ENCODE measurements at places on chromosomes 12 and 14.

DNA sequence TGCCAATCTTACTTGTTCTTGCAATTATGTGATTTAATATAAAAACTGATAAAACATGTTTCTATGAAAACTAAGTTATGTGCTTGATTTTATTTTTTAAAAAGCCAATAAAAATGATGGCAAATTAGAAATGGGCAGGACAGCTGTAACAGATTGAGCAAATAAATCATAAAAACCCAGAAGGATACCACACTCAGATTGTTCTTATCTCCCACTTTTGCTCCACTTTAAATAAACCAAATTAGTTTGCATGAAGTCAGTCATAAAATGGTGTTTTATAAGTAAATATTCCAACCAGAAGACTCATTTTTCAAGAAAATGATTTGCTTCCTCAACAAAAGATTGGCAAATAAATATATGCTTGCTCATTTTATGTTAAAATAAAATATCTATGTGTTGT, 307.9 kb upstream of the G2E3 start:
- no peak for DNase-seq

- DNase-seq: no peak
Measured at GRCh38 chr12:75877763-75878621, 153.6 kb downstream of the PHLDA1 start.

DNA sequence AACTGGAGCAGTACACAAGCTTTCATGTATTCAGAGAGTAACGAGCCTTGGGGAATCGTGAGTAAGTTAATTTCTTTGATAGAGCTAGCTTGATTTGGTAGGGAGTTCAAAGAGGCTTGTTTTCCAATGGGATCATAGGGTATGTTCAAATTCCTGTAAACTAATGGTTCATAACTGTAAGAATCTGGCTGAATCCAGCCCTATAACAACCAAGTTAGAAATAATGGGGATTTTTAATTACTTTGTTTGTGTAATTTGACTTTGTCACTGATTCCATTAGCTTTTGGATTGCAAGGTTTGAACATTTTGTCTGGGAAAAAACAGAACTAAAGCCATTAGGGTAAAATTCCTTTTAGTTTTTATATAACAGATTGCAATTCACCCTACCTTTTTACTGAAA, 94.0 kb downstream of the WNK1 start:
- DNase-seq: no peak

DNA sequence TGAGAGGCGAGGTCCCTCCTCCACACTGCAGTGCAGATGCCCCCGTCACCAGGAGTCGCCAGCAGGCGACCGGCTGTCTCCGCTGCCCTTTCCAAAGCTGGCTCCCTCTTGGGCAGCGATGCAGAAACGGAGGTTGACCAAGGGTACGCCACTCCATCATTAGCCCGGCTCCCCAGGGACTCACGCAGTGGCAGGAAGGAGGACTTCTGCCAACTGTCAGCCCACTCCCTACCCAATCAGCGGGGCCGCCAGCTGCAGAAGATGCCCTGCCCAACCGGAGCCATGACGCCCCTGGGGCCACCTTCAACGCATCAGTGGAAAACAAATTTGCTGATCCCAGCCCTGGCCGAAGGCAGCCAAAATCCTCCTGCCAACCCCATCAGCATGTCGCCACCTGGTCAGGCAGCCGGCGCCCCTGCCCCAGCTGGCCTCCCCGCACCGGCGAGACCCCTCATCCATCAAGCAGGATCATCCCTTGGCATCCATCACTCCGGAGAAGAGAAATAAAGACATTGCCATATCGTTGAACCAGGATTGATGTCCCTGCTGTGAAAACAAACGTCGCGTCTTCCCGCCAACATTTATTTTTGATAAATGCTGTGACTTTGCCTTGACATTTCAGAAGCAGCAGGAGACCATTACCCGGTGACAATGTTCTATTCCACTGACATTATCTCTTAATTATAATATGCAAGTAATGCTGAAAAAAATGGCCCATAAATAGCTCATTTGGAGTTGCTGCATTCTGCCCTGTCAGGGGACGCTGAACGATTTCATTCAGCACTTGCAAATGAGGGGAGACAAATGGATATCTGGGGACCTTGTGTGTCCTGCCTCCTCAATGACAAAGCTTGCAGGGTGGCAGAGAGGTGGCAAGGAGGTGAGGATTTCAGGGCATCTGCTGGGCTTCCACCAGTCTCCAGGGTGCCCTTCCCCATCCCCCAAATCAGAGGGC, 105.1 kb downstream of the SCARB1 start:
- DNase-seq: peak; percentile 92

DNA sequence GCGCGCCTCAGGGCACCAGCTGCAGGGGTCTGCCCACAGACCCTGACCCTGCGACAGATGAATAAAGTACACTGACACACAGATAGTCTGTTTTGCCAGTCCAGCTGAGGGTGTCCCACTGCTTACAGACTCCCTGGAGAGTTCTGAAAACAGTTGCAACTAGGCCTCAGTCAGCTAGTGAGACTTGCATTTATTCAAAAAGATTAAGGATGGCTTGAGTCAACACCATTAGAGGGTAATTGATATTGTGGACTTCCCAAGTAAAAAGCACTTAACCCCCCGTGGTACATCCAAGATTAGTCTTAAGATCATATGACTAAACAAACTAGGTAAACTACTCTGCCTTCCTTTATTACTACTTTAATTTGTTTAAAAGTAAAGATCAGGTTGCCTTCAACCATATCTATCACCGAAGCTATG, 11.1 kb upstream of the PSEN1 start:
- DNase-seq: peak; percentile 63

DNA sequence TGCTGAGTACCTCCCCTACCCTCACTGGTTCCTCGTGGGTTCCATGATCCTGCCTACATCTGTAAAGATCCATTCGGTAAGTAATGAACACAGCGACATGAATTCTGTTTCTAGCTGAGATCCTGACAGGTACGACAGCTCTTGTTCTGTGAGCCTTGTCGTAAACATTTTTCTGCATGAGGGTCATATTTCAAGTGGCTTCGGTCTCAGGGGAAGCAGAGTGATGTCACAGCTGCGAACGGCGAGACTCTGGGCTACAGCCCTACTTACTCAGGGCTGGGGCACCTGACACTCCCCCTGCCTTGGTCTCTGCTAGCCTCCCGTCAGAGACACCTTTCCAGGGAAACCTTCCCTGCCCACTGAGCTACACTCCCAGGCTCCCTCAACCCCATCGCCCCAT, 85.8 kb downstream of the RBM19 start:
- DNase-seq: peak; percentile 64
